Central memory CD4-positive, alpha-beta T cell (primary cell): ENCODE measurements at places on chromosomes 2 and 18.

DNA sequence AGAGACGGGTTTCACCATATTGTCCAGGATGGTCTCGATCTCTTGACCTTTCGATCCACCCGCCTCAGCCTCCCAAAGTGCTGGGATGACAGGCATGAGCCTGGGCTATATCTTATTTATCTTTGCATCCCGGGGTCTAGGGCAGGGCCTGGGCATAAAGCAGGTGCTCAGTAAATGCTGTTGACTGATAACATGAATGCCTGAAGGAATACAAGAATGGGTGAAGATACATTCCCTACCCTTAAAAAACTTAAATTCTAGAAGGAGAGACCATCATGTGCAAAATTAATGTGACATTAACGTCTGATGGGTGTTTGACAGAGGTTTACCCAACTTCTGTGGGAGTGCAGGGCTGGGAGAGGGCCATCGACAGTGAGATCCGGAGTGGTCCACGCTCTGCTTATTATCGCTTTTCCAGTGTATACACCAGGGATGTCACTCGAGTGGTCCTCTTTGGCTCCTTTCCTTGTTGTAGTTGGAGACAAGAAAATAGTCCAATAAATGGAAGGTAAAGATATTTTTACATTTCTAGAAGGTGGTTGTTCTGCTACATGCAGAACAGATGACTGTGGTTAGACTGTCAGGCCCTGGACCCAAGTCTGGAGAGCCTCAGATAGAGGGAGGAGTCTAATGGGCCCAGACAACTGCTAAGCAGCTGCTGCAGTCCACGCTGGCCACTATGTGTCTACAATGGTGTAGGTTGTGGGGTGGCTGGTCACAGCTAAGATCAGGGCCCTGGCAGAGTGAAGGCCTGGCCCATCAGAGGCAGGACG, 131.7 kb downstream of the MYCN start:
- DNase-seq = no peak

DNA sequence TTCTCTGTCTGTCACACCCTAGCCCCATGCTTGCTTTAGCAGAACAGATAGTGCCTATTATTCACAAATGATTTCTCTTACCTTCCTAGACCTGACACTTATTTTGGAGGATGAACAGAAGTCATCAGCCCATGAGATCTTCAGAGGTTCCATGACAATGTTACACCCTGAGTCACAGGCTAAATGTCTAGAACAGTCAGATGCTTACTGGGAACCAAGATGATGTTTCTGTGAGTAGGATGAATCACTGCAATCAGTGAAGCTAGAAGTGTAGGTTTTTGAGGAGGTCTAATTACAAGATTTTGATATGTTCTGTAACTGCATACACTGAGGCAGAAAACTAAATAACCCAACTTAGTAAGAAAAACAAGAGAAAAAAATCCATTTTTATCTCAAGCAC, 123.0 kb upstream of the THUMPD2 start:
- DNase-seq = no peak

DNA sequence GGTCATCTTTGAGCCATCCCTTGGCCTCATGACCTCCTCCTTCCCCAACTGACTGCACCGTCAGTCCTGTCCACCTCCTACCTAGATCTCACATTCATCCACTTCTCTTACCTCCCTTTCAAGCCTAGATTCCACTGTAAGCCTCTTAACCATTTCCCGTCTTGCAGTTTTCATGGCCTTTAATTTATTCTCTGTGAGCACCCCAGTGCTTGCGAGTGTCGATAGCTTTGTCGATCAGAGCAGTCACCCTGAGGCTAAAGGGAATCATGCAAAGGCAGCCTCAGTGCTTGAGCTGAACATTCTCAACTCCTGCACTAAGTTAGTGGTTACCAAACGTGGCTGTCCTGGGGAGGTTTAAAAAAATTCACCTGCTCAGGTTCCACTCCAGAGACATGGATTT, 14.7 kb downstream of the ARHGAP25 start:
- DNase-seq = no peak

GRCh38 chr2:96093528-96093927, 22.8 kb downstream of the ADRA2B start:
- no peak for DNase-seq

DNA sequence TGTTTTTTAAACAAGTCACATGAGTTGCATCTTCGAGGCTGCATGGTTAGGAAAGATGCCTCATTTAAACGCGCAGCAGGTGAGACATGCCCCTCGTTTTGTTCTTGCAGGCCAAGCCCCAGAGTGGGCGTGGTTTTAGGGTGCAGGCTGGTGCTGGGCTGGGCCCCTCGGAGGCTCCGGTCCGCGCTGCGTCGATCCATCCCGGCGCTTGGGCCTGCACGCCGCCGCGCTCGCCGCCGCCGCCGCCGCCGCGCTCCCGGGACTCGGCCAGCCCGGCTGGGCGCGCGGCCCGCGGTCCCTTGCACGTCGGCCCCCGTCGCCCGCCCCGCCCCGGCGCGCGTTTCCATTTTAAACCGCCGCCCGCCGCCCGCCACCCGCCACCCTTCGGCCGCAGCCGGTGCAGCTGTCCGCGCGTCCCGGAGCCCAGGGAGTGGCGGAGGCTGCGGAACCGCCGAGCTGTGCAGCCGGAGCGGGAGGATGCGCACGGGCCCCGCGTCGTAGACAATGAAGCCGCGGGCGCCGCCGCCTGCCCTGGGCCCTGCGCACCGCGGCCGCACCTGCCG, 175.5 kb downstream of the AGAP1 start:
- peak; percentile 35 for DNase-seq

- DNase-seq = no peak
These were observed 738 bp downstream of the CHST9 start for GRCh38 chr18:27184115-27185024.

DNA sequence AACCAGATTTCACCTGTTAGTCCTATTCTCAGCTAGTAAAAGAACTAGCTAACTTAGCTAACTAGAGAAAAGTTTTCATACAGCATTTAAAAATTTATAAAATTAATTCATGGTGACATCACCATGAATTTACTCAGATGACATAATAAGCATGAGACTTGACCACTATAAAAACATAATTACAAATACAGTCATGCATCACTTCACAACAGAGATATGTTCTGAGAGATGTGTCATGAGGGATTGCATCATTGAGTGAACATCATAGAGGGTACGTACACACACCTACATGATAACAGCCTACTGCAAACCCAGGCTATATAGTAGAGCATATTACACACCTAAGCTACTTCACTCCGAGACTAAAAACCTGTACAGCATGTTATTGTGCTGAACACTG, 481.3 kb upstream of the CHAC2 start:
- no peak for DNase-seq

DNA sequence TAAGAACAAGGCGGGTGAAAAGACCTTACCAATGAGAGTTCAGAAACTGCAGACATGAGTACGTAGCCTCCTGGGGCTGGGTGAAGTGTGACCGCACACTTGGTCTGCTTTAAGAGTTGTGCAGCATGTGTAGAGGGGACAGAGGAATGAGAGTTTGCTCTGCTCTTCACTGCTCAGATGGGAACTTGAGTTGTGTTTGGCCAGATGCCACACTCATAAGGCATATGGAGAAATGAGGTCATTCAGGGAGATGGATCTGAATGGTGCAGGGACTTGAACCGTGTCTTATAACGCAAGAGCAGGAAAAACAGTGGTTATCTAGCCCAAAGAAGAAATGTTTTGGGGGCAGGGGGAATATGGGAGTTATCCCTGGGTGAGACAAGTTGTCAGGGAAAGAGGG, 273.8 kb upstream of the LYPD1 start:
- DNase-seq = no peak

- no peak for DNase-seq
These were observed 826 bp downstream of the KCNE4 start for GRCh38 chr2:223052548-223053483.

- DNase-seq = no peak
These were observed 221.4 kb downstream of the CLIP4 start for GRCh38 chr2:29336341-29337241.

DNA sequence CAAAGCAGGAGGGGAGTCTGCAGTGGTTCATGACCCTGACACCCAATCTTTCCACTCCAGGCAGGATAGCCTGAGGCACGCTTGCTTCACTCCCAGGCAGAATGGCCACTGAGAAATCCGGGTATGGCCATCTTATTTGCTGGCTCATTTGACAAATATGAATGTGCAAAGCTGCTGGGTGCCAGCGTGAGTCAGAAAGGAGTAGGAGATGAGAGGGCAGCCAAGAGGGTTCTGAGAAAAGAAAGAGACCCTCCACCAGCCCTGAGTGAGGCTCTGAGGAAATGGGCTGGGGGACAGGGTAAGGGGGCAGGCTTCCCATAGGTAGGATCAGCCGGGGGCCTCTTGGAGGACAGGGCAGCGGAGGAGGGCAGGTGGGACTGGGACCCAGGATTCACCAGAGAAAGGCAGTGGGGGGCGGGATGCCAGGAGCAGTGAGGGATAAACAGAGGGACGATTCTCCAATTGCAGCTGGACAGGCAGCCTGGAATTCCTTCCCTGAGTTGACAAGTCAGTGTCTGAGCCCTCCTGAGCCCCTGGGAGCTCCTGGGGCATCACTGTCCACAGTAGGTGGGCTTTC, 15.2 kb downstream of the RAMP1 start:
- DNase-seq = no peak

GRCh38 chr18:74930616-74931015, 278.3 kb downstream of the PTGR3 start:
- DNase-seq = no peak

GRCh38 chr2:133562558-133562957, 5.7 kb downstream of the NCKAP5 start:
- no peak for DNase-seq

GRCh38 chr18:78813936-78814710, 165.5 kb upstream of the SALL3 start:
- no peak for DNase-seq

- no peak for DNase-seq
These were observed 48.4 kb downstream of the MAP2 start for GRCh38 chr2:209472112-209472832.
